Gastrocnemius medialis (tissue), 4 donors: ENCODE measurements at places on chromosomes 13 and 19.

DNA sequence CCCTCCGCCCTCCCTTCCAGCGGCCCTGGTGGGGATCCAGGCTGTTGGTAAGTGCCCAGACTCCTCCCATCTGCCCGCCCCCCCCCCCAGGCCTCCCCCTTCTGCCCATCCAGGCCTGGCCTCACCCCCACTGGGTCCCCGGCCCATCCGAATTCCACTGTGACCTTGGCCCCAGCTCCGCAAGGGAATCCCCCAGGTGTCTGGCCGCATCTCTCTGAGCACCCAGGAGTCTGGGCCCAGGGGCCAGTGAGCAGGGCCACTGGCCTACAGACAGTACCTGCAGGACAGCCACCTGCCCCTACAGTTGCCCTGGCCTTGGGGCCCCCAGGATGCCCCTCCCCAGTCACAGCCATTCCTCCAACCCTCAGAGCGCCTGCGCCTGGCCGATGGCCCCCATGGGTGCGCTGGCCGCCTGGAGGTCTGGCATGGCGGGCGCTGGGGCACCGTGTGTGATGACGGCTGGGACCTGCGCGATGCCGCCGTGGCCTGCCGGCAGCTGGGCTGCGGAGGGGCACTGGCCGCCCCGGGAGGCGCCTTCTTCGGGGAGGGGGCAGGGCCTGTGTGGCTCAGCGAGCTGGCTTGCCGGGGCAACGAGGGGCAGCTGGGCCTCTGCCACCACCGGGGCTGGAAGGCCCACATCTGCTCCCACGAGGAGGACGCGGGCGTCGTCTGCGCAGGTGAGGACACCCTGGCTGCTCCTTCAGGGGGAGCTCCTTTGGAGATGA is 912 bp downstream of the SSC5D start:
- no peak for DNase-seq

- DNase-seq, result no peak
Observed at GRCh38 chr13:29564373-29564772, 31.1 kb downstream of the SLC7A1 start.

- DNase-seq, result peak; percentile 47
Observed at GRCh38 chr19:50414864-50415660, 3.7 kb upstream of the SPIB start.

DNA sequence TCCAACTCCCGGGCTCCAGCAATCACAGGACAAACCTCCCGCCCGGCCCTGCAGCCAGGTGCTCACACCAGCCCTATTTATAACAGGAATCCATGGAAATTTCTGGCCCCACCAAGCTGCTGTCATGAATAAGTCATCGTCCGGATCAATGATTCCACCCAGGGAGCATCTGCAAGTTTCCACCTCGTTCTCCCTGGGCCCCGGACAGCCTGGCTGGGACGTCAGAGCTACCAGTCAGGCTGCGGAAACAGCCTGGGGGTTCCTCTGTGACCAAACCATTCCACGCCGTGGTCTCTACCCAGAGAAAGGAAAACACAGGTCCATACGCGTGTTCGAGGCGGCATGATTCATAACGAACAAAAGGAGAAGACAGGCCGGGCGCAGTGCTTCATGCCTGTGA is 20.7 kb upstream of the PTBP1 start:
- DNase-seq, result no peak

- no peak for DNase-seq
Observed at GRCh38 chr19:7670790-7671189, 1.9 kb downstream of the RETN start.

DNA sequence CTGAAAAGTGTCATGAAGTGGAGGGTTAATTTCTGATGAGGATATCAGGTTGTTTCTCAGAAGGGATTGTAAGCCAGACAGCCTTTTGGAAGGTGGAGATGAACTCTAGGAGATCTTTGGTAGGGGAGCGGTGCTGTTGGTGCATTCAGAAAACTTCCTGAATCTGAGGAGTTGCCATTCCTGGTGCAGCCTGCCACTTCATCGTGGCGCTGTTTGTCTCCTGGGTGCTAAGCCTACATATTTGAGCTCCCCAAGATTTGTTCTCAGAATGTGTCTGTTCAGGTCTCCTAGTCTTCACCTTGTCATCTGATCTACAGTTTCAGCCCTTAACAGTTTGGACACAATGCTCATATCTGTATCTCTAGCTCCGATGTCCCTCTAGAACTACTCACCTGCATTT is 285.6 kb downstream of the MTUS2 start:
- no peak for DNase-seq

DNA sequence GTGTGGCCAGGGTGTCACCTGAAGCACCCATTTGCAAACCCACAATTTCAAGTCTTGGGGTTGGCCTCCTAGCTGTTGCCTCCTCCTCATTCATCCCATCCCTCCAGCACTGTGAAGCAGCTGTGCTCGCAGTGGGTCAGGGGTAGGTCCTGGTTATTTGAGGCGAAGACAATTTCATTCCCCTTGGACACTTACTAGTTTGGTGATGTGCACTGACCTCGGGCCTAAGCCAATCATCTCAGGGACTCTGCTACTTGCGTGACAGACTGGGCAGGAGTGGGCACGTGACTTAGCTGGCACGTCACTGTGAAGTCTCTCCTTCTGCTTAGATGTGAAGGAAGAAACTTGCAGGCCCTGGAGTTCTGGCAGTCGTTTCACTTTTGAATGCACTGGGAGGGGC is 3.5 kb upstream of the ATP11A start:
- no peak for DNase-seq

DNA sequence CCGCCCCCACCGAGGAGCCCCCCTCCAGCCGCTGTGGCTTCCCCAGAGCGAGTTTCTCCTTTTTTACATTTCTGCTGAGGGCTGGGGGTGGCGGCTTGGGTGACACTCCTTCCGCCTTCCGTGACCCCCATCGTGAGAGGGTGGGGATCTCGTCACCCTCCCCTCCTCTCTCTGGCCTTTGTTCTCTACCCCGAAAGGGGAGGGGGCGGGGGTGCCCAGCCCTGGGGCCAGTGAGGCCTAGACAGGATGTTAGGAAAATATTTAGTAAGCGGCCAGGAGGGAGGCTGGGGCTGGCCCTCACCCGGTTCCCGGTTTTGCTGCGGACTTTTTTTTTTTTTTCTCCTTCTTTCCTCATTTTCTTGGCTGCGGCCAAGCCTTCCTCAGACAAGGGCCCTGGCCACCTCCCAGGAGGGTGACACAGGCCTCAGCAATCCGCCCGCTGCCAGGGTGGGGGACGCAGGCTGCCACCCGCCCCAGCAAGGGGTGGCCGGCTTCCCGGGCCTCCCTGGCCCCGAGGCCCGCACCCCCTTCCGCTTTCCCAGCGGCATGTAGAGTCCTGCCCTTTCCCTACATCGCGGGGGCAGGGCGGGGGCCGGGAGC is 3.9 kb downstream of the MIDN start:
- peak; percentile 80 for DNase-seq

GRCh38 chr19:1904860-1905109 is 414 bp upstream of the ADAT3 start:
- no peak for DNase-seq

DNA sequence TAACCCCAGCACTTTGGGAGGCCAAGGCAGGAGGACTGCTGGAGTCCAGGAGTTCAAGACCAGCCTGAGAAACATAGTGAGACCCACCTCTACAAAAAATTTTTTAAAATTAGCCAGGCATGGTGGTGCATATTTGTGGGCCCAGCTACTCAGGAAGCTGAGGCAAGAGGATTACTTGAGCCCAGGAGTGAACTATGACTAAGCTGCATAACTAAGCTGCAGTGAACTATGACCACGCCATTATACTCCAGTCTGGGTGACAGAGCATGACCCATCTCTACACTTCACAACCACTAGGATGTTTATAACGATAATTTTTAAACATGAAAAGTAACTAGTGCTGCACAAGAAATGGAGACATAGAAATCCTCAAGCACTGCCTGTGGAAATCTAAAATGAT is 352.7 kb upstream of the SGCG start:
- no peak for DNase-seq

- no peak for DNase-seq
Observed at GRCh38 chr13:41065078-41065477, 3.8 kb downstream of the WBP4 start.

DNA sequence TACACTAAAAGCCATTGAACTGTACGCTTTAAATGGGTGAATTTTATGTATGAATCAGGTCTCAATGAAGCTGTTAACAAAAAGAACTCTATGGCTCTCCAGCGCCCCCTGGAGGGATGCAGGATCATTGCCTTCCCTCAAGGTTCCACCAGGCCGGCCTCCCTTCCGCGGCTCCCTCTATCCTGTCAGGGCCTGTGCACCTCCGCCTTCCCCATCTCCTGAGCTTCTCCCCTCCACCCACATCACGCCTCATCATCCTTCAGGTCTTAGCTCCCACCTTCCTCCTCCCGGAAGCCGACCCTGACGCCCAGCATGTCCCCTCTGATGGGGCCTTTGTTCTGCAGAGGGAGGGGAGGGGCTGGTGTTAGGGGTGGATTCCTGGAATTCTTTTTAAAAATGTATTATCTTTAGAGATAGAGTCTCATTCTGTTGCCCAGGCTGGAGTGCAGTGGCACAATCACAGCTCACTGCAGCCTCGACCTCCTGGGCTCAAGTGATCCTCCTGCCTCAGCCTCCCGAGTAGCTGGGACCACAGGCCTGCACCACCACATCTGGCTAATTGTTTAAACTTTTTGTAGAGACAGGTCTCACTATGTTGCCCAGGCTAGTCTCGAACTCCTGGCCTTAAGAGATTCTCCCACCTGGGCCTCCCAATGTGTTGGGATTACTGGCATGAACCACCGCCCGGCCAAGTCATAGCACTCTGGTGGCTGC is 27.7 kb downstream of the MEIS3 start:
- peak; percentile 42 for DNase-seq

- no peak for DNase-seq
Observed at GRCh38 chr13:44429311-44429710, 55.7 kb downstream of the SERP2 start.

DNA sequence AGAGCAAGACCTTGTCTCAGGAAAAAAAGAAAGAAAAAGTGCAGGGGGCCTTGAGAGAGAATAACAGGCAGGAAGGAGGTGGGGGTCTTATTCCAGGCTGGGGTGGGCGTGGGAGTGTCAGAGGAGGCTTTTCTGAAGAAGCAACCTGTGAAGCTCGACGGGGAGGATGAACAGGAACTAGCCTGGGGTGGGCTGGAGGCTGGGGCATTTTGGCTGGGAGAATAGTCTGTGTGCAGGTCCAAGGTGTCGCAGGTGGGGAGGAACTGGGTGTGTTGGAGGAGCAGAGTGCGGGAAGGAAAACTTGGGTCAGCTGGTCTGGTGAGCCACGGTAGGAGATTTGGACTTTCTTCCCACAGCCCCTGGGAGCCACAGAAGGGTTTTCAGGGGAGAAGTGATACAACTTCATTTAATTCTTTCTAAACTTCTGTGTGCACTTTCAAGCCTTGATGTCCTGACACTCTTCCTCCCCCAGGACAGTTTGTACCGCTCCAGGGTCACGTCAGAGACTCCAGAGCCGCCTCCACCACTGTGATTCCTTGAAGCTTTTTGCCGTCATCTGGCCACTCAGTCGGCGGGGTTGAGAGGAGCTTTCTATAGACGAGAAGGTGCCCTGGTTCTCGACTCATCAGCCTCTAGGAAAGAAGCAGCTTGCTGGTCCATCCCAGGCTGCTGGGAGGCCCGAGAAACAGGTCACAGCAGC is 138.7 kb downstream of the SIPA1L3 start:
- no peak for DNase-seq

- DNase-seq, result no peak
Observed at GRCh38 chr19:38036707-38037611, 130.0 kb downstream of the SIPA1L3 start.

DNA sequence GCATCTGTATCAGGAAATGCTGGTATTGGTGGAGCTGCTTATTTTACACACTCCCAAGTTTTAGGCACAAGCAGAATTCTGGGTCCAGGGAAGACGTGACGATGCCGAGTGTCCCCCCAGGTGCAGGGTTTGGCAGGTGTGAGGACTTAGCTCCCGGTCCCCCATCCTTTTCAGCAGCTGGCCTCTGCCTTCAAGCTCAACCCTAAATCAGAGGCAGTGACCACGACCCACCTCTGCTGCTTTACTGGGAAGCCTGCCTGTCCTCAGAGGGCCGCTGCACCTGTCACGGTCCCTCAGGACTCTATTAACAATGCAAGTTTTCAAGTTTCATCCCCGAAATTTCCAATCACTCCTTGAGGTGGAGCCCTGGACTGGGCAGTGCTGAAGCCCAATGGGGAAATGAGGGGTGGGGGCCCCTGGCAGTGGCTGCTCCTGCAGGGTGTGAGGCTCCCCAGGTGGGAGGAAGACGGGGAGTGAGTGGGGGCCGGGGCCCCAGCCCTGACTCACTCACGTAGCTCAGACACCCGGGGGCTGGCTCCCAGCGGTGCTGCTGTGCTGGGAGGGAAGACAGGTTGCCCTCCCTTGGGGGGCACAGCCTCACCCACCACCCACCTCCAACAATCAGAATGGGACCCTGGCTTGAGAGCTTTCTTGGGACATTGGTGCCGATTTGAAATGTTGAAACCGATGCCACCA is 92.6 kb upstream of the MCF2L start:
- no peak for DNase-seq

DNA sequence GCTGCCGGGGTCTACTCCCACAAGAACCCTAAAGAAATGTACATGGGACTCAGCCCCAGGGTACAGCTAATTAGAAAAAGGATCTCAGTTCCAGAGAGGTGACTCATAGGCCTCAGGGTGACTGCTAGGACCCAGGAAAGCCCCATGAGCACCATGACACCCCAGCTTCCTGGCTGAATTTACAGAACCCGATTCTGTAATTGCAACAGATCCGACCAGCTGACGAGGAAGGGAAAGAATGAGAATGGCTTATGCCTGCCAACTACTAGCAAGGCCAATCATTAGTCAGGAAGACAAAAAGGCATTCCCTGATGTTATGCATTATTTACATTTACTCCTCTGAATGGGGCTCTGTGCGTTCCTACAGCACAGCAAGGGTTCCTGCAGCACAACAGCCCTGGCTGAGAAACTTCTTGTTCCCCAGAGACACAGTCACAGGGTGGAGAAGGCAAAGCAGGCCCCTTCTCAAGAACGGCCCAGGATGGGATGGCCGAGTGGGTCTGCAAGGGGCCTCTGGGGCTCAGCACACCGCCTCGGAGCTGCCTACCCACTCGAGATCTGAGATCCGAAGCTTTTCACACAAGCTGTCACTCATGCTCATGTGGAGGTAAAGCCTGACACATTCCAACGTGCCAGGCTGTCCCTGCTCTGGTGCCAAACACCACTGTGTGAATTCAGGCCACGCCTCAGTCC is 27.2 kb downstream of the PBX4 start:
- DNase-seq, result peak; percentile 21
